Femur (tissue), 1 donor: ENCODE measurements at places on chromosomes 7 and 10.

- no peak for DNase-seq
Measured at GRCh38 chr10:110141185-110141584, 66.2 kb upstream of the MXI1 start.

DNA sequence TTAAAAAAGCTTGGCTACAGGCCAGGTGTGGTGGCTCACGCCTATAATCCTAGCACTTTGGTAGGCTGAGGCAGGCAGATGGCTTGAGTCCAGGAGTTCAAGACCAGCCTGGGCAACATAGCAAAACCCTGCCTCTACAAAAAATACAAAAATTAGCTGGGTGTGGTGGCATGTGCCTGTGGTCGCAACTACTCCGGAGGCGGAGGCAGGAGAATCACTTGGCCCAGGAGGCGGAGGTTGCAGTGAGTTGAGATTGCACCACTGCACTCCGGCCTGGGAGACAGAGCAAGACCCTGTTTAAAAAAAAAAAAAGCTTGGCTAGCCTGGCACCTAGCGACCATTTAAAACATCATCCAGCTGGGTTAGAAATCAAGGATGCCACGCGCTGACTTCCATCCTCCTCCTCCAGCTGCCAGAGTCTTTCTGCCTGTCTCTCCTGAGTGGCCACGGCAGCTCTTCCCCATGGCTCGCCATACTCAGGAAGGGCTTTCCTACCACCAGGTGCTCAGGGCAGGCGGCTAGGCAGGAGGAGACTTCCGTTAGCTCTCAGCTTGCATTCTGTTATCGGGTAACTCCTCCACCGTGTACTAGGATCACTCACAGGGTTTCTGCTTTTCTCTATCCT lies 45.0 kb downstream of the DENND2A start:
- DNase-seq, result no peak

DNA sequence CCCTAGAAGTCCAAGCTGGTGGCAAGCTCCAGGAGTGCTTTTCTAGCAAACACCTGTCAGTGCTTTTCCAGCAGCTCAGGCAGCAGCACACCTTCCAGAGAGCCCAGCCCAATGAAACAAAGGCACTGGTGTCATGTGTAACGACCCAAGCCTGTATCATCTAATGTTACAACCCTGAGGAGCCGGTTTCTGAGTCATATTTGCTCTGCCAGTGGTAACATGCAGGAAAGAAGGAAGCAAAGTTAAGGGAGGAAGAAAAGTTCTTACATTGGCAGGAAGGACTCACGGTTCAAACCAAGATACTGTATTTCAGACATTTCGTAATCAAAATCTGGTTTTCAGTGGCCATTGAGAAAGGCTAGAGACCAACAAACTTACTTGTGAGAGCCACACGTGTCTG lies at the start of gene ANKRD22:
Gene ANKRD22 (minus strand): TSS at position 139 of the 400 bp plus-strand sequence. CDS start 237 bp downstream, outside the sequence.
- no peak for DNase-seq

- no peak for DNase-seq
Measured at GRCh38 chr7:20777377-20778062, 9.2 kb downstream of the SP8 start.

- no peak for DNase-seq
Measured at GRCh38 chr7:32879460-32879859, 12.1 kb downstream of the KBTBD2 start.

- DNase-seq, result peak; percentile 36
Measured at GRCh38 chr7:24665564-24666294, 91.5 kb downstream of the GSDME start.

- DNase-seq, result peak; percentile 71
Measured at GRCh38 chr7:30135301-30136116, 723 bp downstream of the MTURN start.

DNA sequence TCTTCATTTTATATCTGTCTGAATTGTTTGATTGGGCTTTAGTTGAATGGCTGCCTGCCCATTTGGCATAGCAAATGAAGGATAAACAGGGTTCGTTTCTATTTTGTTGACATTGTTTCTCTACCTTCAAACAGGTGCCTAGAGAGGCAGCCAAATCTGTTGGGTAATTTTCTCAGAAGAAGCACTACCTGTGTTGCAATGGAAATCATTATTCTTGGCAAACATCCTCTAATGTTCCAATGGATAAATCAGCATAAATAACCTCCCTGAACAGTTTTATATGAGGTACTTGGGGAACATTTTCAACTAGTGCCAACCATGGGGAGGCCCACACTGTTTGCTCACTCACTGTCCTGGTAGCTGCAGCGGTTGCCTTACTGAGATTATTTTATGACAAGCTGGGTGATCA lies 64.4 kb upstream of the PLPP4 start:
- no peak for DNase-seq

GRCh38 chr7:34438436-34438835 lies 219.6 kb upstream of the NPSR1 start:
- no peak for DNase-seq
